ENCODE measurements at places on chromosomes 5 and 9.

GRCh38 chr9:111630182-111630963, 761 bp upstream of the DNAJC25 start:
- DNase-seq, result no peak

DNA sequence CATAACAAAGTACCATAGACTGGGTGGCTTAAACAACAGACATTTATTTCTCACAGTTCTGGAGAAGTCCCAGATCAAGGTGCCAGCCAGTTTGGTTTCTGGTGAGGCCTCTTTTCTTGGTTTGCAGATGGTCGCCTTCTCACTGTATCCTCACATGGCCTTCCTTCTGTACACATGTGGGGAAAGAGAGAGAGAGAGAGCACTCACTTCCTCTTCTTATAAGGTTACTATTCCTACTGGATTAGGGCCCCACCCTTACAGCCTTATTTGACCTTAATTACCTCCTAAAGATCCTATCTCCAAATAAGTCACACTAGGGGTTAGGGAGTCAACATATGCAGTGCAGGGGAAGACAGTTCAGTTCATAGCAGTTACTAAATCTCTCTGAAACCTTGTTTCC, 205.6 kb upstream of the GDNF start:
- no peak for DNase-seq

GRCh38 chr5:17406423-17406838, 91.6 kb upstream of the TAF11L2 start:
- no peak for DNase-seq

DNA sequence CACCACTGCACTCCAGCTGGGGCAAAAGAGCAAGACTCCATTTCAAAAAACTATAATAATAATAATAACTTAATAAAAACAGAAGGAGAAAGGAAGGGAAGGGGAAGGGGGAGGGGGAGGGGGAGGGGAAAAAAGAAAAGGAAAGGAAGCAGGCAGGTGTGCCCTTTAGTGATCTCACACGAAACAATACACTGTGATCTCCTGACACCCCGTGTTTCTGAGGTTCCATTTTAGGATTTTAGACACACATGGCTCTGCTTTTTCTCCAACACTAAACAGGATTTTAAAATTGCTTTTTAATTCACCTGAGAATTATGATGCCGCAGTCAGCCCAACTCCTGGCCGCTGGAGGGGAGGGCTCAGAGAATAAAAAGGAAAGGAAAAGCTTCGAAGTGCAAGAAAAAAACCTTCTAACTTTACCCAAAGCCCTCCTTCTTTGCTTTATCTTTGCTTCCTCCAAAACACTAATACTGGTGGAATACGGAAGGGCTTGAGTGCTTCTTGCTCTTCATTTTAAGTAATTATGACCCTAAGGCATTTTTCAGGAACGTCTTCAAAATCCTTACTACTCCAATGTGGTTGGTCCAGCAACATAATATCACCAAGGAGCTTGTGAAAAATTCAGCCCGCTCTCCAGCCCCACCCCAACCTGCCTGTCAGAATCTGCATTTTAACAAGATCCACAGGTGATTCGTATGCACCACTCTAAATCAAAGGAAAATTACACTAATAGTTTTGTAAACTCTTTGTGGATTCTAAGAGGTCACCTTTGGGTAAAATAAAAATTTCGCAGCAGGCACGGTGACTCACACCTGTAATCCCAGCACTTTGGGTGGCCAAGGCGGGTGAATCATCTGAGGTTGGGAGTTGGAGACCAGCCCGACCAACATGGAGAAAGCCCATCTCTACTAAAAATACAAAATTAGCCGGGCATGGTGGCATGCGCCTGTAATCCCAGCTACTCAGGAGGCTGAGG, 66.0 kb downstream of the MYO10 start:
- DNase-seq, result no peak

GRCh38 chr5:151183456-151184245, 26.1 kb upstream of the ANXA6 start:
- DNase-seq, result no peak

GRCh38 chr5:98898743-98899142, 30.1 kb downstream of the CHD1 start:
- no peak for DNase-seq

DNA sequence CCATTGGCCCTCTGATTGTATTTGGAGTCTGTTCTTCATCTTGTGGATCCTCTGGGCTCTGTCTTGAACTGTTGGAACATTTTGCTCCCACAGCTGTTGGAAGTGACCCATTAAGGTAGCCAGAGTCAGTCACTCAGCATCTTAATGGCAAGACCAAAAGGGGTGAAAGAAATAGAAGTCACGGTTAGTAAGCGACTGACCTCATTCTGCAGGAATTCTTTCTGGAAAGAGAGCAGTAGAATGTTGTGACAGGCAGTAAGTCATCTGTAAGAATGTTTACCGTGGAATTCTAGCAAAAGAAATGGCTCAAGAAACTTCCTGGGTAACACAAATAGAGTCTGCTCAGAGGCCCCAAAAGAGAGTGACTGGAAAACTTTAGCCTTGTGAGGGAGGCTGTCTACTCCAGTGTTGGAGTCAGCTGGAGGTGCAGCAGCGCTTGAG, 28.6 kb upstream of the TNC start:
- peak; percentile 11 for DNase-seq
